ENCODE measurements at places on chromosomes 4 and X.

DNA sequence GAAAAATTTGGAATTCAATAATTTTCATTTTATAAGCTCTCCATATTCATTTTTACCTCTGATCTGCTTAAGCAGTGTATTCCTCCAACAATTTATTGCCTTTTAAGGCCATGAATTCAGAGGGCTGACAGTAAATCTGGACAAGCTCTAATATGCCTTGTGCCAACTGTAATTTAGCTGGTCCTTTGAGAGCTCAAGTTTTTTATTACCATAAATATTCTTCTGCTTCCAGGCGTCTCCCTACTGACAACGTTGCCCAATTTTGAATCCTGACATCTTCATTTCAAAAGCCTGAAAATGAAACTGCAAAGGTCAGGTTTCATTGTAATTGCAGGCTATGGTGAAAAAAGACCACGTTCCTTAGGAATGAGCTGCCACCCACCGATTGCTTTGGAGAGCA, 95.8 kb upstream of the GEMIN8 start:
- DNase-seq = no peak

- DNase-seq = no peak
Observed at GRCh38 chr4:77308843-77309242, 151.8 kb downstream of the CCNG2 start.

DNA sequence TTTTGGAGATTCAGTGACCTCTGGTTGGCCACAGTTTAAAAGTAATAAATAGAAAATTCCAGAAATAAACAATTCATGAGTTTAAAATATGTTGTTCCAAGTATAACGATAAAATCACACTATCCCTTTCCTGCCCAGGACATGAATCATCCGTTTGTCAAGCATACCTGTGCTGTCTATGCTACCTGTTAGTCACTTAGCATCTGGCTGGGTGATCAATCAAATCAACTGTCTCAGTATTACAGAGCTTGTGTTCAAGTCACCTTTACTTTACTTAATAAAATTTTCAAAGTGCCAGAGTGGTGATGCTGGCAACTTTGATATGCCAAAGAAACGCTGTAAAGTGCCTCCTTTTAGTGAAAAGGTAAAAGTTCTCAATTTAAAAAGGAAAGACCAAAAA, 979.5 kb upstream of the NDST4 start:
- no peak for DNase-seq

DNA sequence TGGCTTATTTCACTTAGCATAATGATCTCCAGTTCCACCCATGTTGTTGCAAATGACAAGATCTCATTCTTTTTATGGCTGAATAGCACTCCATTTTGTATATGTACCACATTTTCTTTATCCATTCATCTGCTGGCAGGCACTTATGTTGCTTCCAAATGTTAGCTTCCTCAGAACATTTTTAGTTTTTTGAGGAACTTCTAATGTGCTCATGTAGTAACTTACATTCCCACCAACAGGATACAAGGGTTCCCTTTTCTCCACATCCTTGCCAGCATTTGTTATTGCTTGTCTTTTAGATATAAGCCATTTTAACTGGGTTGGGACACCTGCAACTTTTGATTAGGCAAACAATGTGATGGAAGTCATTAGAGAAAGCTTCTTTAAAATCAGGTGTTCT, 454.2 kb downstream of the NLGN4X start:
- DNase-seq = no peak

GRCh38 chrX:23008431-23009099, 8.8 kb downstream of the DDX53 start:
- DNase-seq = no peak

- DNase-seq = no peak
Observed at GRCh38 chr4:80094191-80094590, 21.2 kb upstream of the ANTXR2 start.

DNA sequence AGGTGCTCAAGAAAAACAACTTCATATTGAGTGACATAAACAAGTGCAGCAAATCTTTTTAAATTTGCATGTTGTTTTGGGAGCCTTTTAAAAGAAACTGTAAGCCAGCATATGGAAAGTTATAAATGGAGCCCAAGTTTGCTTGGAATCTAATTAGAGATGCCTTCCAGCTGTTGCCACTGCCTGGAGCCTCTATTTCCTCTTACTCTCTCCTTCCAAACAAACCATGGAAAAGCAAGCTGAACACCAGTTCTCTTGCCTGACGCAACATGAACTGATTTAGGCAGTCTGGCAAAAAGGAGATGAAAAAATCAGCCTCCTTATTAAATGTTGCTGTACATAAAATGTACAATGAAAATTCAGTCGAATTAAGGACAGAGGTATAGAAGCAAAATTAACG, 21.5 kb downstream of the ARSJ start:
- no peak for DNase-seq

- no peak for DNase-seq
Observed at GRCh38 chrX:129553619-129554288, 13.7 kb downstream of the OCRL start.

DNA sequence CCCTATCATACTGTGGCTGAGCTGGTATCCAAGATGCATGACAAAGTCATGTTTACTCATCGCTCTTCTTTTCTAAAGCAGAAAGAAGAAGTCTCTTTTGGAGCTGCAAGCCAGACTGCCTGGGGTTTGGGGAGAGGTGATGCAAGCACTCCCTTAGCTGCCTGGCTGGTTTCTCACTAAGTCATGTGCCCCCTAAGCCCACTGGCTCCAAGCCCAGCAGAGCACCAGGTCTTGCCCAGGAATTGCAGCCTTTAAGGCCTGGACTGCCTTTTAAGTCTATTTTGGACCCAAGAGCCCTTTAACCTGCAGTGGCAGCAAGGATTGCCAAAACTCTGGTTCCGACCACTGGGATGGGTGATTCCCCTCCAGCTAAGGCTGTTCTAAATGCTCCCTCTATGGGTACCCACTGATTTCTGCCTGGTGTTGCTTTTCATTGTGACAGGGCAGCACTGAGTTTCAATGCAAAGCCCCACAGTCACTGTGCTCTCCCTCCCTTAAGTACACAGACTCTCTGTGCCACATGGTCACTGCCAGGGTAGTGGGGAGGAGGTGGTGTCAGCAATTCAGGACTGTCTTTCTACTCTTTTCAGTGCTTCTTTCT, 548.6 kb downstream of the TLL1 start:
- DNase-seq = no peak

DNA sequence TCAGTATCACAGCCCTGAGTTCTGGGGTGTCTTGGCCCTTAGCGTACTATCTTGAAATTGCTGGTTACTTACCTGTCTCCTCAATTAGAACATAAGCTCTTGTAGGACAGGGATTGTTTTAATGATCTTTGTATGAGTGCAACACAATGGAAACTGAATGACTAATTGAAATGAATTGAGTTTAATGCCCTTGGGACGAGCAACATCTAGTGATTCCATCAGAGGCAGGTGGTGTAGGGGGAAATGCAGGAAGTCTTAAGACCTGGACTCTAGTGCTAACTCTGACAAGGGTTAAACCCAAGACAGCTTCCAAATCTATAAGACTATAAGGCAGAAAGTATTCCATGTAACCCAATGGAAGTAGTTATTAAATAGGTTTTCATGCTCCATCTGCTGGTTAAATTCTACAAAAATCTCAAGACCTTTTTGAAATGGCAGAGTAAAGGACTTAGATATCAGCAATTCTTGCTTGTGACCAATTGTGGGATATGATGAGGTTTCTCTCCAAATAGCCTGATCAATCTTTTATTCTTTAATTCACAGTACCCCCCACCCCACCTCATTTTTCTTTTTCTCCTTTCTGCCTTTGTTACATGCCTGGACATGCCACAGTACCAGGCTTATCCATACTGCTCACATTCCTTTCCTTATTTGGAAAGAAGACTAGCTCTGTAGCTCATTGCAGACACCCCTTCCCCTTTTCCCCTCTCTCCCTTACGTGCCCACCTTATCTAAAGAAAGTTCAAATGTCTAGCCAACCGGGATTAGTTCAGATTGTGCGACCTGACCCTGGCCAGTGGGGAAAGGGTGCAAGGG, 340.8 kb downstream of the PAPSS1 start:
- no peak for DNase-seq

GRCh38 chrX:136827026-136827425, 46.3 kb upstream of the ARHGEF6 start:
- DNase-seq = no peak
